ENCODE measurements at places on chromosomes 1 and 21.

- no peak for DNase-seq
Observed at GRCh38 chr1:179910934-179911333, 28.8 kb downstream of the TOR1AIP1 start.

DNA sequence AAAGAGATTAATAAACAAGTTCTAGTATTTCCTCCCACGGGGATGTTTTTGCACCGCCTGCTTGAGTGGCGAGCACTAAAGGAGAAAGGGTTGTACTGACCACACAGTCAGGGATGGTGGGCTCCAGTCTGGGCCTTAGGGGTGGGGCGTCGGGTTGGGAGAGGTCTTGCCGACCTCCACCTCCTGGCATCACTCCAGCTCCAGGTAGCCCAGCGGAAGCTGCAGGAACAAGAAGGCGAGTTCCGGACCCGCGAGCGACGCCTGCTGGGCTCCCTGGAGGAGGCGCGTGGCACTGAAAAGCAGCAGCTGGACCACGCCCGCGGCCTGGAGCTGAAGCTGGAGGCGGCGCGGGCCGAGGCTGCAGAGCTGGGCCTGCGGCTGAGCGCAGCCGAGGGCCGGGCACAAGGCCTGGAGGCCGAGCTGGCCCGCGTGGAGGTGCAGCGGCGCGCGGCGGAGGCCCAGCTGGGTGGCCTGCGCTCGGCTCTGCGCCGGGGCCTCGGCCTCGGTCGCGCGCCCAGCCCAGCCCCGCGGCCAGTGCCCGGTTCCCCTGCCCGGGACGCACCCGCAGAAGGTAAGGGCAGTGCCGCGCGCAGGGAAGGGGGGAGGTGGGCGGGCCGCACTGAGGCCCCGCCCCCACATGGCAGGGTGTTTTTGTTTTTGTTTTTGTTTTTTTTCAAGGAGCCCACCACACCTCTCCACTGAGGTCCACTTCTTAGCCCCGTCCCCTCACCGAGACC lies 19.7 kb downstream of the MFAP2 start:
- peak; percentile 92 for DNase-seq

DNA sequence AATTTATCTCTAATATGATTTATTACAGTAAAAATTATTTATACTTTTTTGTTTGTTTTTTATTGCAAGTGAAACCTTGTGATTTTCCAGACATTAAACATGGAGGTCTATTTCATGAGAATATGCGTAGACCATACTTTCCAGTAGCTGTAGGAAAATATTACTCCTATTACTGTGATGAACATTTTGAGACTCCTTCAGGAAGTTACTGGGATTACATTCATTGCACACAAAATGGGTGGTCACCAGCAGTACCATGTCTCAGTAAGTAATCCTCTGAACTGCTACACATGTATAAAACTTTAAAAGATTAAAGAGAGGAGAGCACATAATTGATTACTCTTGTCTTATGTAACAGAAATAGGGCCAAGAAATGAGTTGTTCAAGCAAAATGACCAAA lies 4.5 kb downstream of the CFHR3 start:
- DNase-seq, result no peak

GRCh38 chr21:37710546-37711285 lies 205.5 kb downstream of the KCNJ6 start:
- DNase-seq, result no peak

- no peak for DNase-seq
Observed at GRCh38 chr1:96688767-96689166, 32.8 kb upstream of the PTBP2 start.

DNA sequence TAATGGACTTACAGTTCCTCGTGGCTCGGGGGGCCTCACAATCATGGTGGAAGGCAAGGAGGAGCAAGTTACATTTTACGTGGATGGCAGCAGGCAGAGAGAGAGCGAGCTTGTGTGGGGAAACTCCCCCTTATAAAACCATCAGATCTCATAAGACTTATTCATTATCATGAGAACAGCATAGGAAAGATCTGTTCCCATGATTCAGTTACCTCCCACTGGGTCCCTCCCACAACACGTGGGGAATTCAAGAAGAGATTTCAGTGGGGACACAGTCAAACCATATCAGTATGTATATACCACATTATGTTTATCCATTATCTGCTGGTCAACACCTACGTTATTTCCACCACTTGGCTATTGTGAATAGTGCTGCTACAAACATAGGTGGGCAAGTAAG lies 352.3 kb upstream of the B3GALT2 start:
- no peak for DNase-seq

DNA sequence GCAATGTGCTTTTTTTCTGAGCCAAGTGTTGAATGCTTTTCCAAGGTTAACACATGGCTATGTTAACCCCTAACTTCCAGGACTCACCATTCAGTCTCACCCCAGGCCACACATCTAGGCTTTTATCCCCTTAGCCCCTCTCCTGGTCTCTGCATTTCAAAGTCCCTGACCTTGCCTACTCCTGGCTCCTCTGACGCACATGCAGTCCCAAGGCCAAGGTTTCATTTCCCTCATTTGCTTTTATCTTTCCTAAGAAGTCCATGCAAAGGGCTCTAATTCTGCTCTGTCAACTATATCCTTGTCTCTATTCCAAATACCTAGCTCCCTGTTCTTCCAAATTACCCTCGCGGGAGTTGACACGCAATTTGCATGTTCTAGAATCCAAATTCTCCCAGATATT lies 25.4 kb downstream of the SLC30A10 start:
- DNase-seq, result no peak

GRCh38 chr1:119862276-119862675 lies 34.0 kb downstream of the ADAM30 start:
- no peak for DNase-seq

- DNase-seq, result peak; percentile 15
Observed at GRCh38 chr1:160244209-160244608, 18.1 kb downstream of the DCAF8 start.

GRCh38 chr1:170701962-170702361 lies 38.0 kb downstream of the PRRX1 start:
- no peak for DNase-seq

- no peak for DNase-seq
Observed at GRCh38 chr1:48687282-48688045, 89.2 kb downstream of the BEND5 start.

- DNase-seq, result no peak
Observed at GRCh38 chr1:14415396-14415795, 183.1 kb upstream of the KAZN start.

DNA sequence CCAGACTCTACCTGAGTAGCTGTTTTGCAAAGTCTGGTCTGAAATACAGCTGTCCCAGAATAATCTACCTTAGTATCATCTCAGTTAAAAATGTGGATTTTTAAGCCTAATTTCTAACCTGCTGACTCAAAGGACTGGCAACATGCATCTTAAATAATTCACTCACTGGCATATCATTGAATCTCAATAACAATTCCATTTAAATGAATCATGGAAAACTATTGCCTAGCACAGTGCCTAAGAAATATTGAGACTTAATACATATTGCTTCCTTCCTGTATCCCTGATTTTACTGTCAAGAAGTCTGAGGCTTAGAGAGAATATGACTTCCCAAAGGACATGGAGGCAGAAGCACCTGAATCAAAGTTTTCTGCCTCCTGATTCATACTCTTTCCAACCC lies 3.1 kb downstream of the CCDC190 start:
- DNase-seq, result peak; percentile 32

- DNase-seq, result peak; percentile 58
Observed at GRCh38 chr1:200740571-200741208, 2.0 kb downstream of the CAMSAP2 start.

DNA sequence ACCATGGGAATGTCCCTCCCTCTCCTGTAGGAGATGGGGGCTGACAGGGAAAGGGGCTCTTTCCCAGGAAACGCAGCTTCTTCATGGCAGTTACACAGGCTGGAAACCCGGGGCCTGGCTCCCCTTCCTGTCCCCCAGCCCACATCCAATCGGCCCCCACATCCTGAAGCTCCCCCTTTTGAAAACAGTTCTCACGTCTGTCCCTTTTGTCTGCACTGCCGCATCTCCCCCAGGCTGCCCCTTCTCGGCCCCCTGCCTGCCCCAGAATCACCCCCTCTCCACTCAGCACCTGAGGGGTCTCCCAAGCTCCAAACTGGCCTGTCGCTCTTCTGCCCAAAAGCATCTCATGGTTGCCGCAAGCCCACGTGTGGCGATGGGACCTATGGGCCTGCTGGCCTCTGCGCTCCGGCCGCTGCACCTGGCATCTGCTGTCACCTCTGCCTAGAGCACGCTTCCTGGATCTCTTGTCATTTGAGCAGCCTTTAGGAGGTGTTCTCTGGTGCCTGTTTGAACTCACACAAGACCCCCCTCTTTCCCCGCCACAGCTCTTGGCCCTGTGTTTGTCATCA lies 867 bp downstream of the SLC1A7 start:
- no peak for DNase-seq

DNA sequence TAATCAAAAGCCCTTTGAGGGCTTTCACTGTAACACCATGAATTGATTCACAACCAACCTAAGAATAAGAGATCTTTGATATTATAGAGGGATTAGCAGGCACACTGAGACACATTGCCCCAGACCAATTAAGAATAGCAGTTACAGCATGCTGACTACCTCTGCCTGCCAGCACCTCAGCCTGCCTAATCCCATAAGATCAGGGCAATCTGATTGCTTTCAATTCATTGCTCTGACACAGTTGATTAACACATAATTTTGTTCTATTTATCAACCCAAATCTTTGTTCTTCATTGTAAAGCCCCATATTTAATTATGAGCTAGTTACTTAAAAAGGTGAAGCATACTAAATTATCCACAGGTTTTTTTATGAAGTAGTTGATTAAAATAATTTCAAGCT lies 548.8 kb upstream of the ZP4 start:
- DNase-seq, result no peak

- peak; percentile 90 for DNase-seq
Observed at GRCh38 chr1:54944610-54945392, 35.6 kb upstream of the TMEM61 start.

DNA sequence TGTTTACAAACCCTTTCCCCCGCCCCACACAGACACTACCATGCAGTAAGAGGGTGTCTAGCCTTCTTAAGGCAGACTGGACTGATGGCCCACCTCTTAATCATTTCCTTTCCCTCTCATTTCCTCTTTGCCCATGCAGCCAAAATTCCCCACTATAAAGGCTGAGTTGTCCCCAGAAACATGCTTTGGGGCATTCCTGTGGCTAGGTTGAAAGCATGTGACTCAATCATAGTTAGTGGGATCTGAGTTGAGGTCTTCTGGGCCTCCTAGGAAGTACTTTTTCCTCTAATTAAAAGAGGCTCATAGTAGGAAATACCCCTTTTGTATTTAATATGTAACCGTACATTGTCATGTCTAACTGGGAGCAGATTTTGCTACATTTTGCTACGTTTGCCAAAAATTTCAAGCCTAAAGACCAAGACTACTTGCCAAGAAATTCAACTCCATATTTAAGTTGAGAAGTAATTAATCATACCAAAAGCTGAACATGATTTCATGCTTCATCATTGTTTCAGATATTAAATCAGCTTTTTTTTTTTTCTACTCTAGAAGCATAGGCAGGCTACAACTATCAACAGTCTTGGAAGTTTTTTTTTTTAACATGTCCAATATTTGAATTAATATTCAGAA lies 174.7 kb downstream of the ADGRL4 start:
- DNase-seq, result peak; percentile 89

DNA sequence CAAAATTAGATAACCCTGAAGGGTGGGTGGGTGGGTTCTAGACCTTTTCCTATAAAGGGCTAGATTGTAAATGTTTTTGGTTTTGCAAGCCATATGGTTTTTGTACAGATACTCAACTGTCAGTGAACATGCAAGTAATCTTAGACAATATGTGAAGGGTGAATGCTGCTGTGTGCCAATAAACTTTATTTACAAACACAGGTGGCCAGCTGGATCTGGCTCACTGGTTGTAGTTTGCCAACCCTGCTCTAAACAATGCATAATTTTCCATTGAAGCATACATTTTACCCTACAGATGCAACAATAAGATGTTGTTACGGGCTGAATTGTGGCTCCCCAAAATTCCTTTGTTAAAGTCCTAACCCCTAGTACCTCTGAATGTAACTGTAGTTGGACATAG lies 18.6 kb upstream of the TARBP1 start:
- no peak for DNase-seq

DNA sequence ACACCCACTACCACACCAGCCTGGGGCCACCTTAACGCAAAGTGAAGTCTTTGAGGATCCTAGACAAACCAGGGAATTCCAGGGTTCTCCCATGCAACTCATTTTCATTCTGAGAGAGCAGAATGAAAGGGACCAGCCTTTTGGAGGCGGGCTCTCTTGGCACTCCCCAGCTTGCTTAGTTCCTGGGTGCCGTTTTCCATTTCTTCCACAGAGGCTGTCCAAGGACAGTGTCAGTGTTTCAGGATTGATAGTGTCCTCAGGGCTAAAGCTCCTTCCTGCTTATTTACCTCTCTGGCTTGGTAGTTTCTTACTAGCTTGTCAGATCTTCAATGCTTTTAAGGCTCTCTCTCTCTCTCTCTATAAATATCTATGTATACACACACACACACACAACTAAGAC lies 30.1 kb upstream of the GNG4 start:
- no peak for DNase-seq

- DNase-seq, result no peak
Observed at GRCh38 chr1:244296003-244296402, 155.7 kb downstream of the ADSS2 start.

GRCh38 chr1:165207853-165208515 lies 148.5 kb downstream of the LMX1A start:
- DNase-seq, result no peak

DNA sequence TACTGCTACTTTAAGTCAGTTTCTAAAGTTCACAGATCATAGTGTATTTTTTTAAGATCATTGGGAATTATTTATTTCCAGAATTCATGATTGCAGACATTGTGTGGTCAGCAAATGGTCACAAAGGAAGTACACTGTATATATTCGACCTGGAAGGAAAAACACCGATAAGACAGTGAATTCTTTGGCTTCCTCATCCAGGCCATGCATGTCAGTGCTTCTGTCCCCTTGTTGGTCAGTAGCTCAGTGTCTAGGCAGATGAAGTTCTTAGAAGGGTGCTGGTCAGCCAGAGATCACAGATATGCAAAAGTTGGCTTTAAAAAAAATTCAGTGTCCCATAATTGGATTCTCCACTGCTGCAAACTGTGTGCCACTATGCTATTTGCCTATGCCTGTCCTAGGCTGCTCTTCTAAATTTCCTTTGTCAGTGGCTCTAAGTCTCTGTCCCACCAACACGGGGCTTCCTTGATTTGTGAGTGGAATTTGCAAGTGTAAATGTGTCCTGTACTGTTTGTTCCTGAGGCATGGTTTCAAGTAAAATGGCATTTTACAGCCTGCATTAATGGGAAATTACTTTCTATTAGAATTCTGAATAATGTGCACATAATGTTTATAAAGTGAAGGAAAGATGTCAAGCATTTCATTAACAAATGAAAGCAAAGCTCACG lies 12.0 kb upstream of the VAMP4 start:
- no peak for DNase-seq

DNA sequence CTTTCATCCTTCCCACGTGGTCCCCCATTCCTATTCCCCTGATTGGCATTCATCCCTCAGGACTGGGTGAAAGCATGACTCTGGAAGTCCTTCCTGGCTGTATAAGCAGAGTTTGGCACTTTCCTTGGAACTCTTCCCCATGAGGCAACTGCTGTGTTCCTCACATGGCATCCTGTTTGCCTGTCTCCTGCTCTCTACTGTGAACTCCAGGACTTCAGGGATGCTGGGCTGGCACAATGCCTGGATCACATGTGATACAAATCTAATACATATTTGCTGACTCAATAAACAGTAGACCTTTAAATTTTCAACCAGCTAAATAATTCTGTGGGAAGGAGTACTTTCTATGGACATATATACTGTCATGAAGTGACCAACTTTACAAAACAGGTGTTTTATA lies 46.8 kb upstream of the EDEM3 start:
- peak; percentile 22 for DNase-seq

- no peak for DNase-seq
Observed at GRCh38 chr1:40204856-40205255, 42.9 kb upstream of the TMCO2 start.

- peak; percentile 15 for DNase-seq
Observed at GRCh38 chr21:45995686-45996179, 14.2 kb downstream of the COL6A1 start.

Measured in adipocyte (in vitro differentiated cells).